ENCODE measurements at places on chromosomes 1 and 21.

- no peak for DNase-seq
Observed at GRCh38 chr1:172322219-172323061, 98.0 kb upstream of the C1orf105 start.

- DNase-seq = no peak
Observed at GRCh38 chr1:219582865-219583264, 30.0 kb downstream of the ZC3H11B start.

GRCh38 chr1:225427235-225428067, at the start of gene LBR:
Gene LBR, minus strand, starts transcription at chr1:225428038. Its CDS starts 3,963 bp downstream, at chr1:225424075.
- DNase-seq = no peak

GRCh38 chr21:45519182-45519581, 23.1 kb downstream of the SLC19A1 start:
- DNase-seq = no peak

GRCh38 chr1:27868932-27869718, 3.2 kb upstream of the THEMIS2 start:
- DNase-seq = no peak

- no peak for DNase-seq
Observed at GRCh38 chr1:202858331-202858730, 30.6 kb downstream of the RABIF start.

GRCh38 chr1:230823426-230823825, 44.9 kb downstream of the C1orf198 start:
- no peak for DNase-seq

GRCh38 chr1:8985915-8986813, 40.1 kb downstream of the SLC2A7 start:
- no peak for DNase-seq

- DNase-seq = no peak
Observed at GRCh38 chr1:219732814-219733491, 120.0 kb upstream of the ZC3H11B start.

DNA sequence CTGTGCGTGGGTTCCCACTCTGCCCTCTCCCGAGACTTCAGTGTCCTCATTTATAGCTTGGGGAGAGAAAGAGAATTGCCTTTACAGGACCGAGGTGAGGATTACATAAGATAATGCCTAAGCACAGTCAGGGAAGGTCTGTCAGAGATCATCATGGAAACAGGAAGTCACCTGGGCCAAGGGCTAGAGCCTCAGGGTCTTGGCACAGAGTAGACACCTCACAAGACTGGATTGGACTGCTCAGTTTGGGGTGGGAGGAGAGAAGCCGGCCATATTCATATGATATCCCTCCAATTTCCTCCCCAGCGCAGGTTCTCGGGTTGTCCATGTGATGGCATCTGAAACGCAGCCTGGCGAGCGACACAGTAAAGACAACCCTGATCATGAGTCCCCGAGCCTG, 3.8 kb downstream of the CNR2 start:
- no peak for DNase-seq

- no peak for DNase-seq
Observed at GRCh38 chr21:43187715-43188114, 18.9 kb downstream of the CRYAA start.

DNA sequence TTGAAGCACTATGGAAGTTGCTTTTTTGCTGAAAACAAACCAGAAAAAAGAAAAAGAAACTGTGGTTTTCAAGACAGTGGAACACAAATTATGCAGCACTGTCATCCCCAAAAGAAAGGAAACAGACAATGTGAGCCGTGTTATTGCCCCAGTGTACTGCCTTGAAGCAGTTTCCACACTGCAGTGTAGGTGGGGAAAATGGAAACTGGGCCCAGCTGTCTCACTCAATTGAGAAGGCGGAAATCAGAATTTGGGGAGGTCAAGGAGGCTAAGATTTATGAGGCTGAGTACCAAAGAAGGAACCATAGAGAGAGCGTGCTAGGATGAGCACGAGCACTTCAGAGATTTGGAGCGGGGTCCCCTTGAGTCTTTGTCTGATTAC, 55.5 kb downstream of the MPZL1 start:
- no peak for DNase-seq

DNA sequence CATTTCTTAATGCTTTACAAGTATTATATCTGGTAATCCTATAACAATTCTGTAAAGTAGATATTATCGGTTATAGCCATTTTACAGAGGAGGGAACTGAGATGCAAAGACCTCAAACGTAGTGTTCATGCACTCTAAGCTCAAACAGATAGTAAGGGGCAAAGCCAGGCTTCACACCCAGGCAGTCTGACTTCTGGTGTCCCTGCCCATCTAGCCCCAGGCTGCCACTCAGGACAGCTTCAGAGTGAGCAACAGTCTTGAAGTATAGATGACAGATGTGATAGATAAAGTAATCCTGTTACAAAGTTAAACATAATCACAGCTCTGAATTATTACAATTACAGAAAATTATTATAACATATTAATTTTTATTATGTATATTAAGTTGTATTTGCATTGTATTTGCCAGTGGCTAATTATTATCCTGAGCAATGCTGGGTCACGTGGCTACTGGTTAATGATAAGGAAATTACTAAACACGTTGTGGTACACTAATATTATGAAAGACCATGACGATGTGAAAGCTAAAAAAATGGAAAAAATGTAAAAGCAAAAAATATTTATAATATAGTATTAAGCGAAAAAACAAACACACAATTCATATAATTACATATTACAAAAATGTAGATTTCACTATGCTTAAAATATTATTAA, 6.1 kb upstream of the TRAF3IP3 start:
- no peak for DNase-seq

DNA sequence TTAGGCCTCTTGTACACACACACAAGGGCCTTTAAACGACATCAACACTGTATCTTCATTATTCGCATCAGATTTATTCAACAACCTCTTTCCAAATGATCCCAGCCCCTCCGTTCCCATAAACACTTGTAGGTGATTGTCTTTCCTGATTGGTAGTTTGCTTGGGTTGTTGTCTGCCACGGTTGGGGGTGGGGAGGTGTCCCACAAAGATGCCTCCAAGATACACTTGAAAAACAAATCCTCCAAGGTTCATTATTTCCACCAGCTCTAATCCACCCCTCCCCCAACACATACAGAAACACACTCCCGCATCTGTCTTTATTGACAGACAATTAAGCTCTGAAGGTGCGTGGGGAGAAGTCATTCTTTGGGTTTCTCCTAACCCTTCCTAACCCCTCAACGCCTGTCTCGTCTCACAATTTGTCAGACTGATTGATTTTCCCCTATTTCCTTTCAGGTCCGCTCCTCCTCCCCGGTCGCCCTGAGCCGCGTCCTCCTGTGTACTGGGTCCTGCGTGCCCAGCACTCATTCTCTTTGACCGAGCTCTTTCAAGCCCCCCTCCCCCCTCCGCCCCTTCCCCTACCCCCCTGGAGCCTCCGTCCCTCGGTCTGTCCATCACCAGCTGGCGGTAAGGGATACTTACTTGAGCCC, 1.4 kb downstream of the WDR26 start:
- DNase-seq = no peak

- DNase-seq = peak; percentile 53
Observed at GRCh38 chr1:181038399-181038873, 4.7 kb downstream of the MR1 start.

GRCh38 chr1:203777596-203777995, 12.6 kb downstream of the LAX1 start:
- no peak for DNase-seq

- DNase-seq = no peak
Observed at GRCh38 chr1:53026254-53026653, 35.8 kb upstream of the PODN start.

GRCh38 chr1:35115459-35116383, 36.5 kb downstream of the ZMYM1 start:
- DNase-seq = no peak

DNA sequence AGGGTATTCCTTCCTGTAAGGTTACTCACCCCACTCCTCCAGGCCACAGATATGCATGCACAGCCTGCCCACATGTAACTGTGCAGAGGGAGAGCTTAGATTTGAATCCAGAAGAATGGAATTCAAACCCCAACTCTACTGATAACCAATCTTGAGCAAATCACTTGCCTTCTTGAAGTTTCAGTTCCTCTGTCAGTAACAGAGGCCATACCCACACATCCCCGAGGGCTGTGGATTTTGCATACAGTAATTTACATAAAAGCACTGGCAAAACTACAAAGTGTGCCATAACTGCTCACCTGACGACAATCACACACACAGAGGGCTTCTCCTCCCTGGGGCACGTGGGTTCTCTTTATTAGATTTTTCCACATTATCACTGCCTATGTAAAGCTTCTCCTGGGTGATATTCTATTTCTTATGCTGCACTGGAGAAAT, 18.6 kb downstream of the CD247 start:
- no peak for DNase-seq

DNA sequence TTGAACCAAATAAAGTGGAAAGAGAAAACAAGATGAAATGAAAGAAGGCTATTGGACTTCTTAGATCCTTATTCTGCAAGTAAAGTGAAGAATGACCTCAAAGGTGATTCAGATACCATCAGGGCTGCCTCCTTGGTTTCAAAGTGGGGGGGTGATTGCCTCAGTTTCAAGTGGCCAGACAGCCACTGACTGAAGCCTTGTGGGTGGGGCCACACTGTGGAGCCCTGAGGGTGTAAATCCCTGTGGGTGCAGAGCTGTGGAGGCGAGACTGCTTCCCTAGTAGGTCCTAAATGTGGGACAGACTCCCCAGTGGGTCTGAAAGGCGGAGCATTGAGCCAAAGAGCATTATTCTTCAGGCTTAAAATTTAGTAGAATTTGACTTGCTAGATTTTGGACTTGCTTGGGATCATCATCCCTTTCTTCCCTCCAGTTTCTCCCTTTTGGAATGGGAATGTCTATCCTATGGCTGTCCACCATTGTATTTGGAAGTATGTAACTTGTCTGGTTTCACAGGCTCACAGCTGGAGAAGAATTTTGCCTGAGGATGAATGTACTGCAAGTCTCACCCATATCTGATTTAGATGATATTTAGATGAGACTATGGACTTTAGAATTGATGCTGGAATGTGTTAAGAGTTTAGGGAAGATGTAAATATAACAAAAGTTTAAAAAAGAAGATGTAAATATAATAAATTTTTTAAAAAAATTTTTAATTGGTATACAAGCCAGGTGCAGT, 71.6 kb upstream of the SOX13 start:
- DNase-seq = no peak

- peak; percentile 51 for DNase-seq
Observed at GRCh38 chr1:65265651-65266351, 43.5 kb upstream of the DNAJC6 start.

DNA sequence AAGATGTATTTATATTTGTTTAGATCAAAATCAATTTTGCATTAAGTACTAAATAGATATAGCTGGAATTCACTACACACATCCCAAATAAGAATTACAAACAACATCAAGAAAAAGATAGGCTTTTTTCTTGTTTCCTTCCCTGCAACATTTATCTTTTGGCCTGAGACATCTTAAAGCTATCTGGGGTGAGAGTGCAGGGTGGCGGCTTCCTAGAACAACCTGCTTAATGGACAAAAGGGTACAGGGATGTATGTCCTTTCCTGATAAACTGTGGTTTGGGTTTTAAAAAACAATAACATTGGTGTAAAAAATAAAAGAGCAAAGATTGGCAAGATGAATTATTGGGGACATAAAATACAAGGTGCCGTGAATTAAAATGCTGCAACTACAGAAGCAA, 54.4 kb downstream of the EPRS1 start:
- DNase-seq = no peak

DNA sequence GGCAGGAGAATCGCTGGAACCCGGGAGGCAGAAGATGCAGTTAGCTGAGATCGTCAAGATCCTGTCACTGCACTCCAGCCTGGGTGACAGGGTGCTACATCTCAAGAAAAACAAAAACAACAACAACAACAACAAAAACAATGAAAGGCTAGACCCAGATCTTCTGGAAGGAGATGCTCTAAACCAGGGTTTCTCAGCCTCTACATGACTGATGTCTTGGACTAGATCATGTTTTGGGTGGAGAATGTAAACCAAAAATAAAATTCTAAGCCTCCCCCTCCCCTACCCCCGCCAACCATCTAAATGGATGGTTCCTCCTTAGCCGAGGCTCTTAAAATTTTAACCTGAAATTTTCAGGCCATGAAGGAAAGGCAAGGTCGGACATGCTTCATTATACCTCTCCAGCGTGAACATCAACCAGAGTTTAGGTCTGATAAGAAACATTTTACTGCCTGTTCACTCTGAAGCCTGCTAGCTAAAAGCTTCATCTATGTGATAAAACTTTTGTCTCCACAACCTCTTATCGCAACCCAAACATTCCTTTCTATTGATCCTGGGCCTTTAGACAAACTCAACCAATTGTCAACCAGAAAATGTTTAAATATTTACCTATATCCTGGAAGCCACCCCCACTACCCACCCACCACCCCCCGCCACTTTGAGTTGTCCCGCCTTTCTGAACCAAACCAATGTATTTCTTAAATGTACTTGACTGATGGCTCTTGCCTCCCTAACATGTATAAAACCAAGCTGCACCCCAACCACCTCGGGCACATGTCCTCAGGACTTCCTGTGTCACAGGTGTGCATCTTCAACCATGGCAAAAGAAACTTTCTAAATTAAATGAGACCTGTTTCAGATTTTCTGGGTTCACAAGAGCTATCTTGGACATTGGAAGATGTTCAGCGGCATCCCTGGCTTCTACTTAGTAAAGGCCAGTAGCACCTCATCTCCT, 1.9 kb upstream of the CAPN2 start:
- DNase-seq = no peak

DNA sequence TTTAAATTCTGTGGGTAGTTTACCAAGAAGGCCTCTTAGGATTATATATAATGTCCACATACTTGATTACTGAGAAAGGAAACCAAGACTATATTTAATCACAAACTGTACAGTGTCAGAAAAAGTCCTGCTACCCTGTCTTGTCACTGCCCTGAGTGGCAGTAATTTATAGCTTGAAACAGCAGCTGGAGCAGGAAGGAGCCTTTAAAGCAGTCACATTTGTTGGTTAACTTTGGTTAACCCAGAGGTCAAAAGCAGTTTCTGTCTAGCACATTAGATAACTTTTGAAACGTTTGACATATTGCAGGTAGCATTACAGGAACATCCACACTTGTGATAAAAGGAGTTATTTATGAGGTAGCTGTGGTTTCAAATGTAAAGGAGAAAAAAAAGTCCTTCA, 161.7 kb downstream of the ROR1 start:
- no peak for DNase-seq

DNA sequence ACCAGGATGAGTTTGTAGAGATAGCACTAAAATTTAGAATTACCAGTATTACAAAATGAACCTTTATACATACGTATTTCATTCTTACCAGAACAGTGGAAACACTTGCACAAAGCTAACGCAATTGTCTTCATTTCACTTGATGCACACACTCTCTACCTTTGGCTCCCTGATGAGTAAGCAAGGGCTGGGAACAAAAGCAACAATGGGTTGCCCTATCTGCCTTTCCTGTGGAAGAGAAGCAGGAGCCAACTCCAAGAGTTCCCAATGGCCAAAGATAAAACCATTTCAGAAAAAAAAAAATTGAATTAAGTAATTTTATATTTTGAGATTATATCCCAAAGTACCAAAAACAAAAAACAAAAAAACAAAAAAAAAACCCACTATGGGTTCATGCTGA, 344.1 kb upstream of the GREM2 start:
- no peak for DNase-seq

GRCh38 chr1:232430467-232430866, 199.5 kb downstream of the SIPA1L2 start:
- no peak for DNase-seq

Data from D721Med (cell line).